ENCODE measurements at places on chromosomes 2 and 18.

- no peak for DNase-seq
Measured at GRCh38 chr2:196466581-196466980, 172.9 kb upstream of the CCDC150 start.

GRCh38 chr2:112054847-112055729, at the start of gene TMEM87B:
TMEM87B (plus strand) TSS chr2:112055269; CDS start chr2:112055592, 323 bp downstream.
- DNase-seq = peak; percentile 98

DNA sequence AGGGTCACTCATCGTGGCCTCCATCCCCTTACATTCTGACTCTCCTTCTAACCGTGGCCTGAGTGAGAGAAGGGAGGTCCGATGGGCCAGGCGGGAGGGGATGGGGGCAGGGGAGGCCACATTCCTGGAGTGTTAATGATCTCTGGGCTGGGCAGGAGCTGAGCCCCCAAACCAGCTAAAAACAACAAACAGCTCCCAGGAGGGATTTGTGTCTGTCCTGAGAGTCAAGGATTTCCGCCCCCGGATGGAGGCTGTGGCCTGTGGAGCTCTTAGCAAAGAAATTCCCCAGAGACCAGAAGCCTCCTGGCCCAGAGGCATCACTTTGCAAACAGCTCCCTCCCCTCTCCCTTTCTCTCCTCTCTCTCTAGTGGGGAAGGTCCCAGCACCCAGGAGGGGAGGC, 23.5 kb downstream of the EMX1 start:
- DNase-seq = no peak

GRCh38 chr2:150476286-150476685, 11.2 kb downstream of the RND3 start:
- DNase-seq = no peak

- no peak for DNase-seq
Measured at GRCh38 chr2:15155959-15156574, 405.1 kb downstream of the NBAS start.

- DNase-seq = no peak
Measured at GRCh38 chr2:10252661-10253060, 50.0 kb upstream of the HPCAL1 start.

GRCh38 chr2:98465456-98466226, 21.0 kb downstream of the INPP4A start:
- peak; percentile 59 for DNase-seq

- no peak for DNase-seq
Measured at GRCh38 chr2:178882666-178883440, 75.6 kb upstream of the TTN start.

DNA sequence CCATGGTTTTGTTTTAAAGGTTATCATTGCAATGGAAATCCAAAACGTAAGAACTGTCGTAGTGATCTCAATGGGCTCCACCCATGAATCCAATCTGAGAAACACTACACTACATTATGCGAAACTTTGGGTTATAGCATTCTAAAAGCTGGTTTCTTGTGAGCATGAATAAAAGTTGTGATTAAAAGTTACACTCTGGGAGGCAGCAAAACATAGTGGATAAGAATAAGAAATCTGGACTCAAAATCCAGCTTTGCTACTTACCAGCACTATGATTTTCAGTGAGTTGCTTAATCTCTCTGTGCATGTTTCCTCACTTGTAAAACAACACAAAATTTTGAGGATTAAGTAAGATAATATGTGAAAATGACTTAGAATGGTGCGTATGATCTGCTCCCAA, 25.7 kb upstream of the THOC1 start:
- DNase-seq = no peak

GRCh38 chr2:65922030-65922429, 489.6 kb upstream of the SPRED2 start:
- DNase-seq = no peak

GRCh38 chr18:38539371-38539770, 973.8 kb upstream of the CELF4 start:
- DNase-seq = no peak

DNA sequence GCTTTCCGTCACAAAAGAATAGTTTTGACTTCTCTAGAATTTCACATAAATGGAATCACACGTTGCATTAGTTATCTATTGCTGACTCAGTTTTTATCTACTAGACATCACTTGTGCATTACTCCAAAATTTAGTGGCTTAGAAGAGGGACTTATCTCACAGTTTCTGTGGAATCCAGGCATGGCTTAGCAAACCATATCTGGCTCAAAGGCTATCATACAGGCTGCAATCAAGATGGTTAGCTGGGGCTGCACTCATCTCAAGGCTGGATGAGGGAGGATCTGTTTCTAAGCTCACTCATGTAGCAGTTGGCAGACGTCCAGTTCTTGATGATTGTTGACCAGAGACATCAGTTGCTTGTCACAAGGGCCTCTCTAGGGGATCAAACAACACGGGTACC, 6.6 kb upstream of the DSC3 start:
- DNase-seq = no peak

DNA sequence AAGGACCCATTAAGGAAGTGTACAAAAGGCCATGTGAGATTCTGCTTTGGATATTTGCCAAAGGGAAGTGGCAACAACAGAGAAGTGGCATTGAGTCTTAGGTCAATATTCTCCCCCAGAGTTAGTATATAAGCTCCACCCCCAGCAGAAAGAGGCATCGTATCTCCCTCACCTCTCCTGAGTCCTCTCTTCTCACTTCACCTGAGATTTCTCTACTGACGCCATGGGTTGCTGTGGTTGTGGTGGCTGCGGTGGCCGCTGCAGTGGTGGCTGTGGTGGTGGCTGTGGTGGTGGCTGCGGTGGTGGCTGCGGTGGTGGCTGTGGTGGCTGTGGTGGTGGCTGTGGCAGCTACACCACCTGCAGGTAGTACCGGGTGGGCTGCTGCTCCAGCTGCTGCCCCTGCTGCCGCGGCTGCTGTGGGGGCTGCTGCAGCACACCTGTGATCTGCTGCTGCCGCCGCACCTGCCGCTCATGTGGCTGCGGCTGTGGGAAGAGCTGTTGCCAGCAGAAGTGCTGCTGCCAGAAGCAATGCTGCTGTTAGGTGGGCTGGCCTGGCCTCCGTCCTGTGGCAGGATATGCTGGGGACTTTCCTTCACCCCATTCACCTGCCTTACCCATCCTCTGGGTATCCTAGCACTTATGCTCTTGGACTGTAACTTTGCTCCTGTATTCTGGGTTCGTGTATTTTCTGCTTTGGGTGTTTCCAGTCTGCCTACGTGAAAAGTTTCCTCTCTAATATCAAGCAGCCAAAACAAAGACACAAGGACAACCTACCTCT, 5.9 kb downstream of the SCYGR3 start:
- no peak for DNase-seq

- no peak for DNase-seq
Measured at GRCh38 chr2:203040966-203041521, 26.4 kb downstream of the NBEAL1 start.

DNA sequence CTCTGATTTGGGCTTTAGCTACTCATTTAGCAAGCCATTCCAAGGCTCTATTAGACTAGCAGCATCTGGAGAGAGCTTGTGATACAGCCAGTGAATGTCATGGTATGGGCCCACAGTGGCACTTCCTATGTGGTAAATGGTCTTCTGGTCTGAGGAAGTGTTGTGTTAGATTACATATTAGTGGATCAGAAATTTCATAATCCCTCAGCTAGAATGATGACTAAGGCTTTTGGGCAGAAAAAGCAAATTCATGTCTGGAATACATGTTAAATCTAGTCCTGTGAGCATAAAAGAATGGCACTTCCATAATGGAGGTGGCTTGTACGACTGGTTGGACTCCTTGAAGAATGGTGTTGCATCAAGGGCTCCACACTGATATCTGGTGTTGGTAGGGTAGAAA, 436.8 kb upstream of the CWC22 start:
- DNase-seq = no peak

DNA sequence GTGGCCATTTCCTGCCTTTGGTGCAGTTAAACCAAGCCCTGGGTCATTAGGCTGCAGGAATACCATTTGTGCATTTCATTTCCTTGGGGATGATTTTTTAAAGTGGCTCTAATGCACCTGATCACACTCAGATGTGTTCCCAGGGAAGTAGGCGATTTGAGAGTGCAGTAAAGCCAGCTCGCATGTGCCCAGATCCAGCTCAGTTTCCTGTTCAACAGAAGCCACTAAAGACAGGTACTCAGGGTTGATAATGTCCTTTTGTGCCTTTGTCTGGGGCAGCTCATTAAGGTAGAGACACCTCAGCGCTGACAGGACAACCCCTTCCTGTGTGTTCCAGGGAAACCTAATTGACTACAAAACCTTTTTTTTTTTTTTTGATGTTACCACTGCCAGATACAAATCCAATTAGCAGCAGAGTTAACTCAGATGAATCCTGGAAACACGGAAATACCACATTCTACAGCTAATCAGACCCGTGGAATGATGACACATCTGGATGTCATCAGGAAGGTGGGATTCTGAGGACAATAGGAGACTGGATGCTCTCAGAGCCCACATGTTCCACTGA, 15.2 kb upstream of the CHRNA1 start:
- no peak for DNase-seq

- no peak for DNase-seq
Measured at GRCh38 chr2:111148925-111149324, 28.2 kb downstream of the BCL2L11 start.

GRCh38 chr2:49928551-49928950, 774.2 kb upstream of the FSHR start:
- DNase-seq = no peak

- no peak for DNase-seq
Measured at GRCh38 chr2:32947076-32947483, 327 bp downstream of the LTBP1 start.

GRCh38 chr2:169569948-169570347, 3.7 kb downstream of the FASTKD1 start:
- DNase-seq = no peak

GRCh38 chr2:168256448-168256847, 9.1 kb upstream of the STK39 start:
- DNase-seq = no peak

GRCh38 chr2:171745806-171746205, 58.5 kb downstream of the DYNC1I2 start:
- DNase-seq = no peak

GRCh38 chr18:74266161-74266560, 25.6 kb downstream of the CYB5A start:
- no peak for DNase-seq

DNA sequence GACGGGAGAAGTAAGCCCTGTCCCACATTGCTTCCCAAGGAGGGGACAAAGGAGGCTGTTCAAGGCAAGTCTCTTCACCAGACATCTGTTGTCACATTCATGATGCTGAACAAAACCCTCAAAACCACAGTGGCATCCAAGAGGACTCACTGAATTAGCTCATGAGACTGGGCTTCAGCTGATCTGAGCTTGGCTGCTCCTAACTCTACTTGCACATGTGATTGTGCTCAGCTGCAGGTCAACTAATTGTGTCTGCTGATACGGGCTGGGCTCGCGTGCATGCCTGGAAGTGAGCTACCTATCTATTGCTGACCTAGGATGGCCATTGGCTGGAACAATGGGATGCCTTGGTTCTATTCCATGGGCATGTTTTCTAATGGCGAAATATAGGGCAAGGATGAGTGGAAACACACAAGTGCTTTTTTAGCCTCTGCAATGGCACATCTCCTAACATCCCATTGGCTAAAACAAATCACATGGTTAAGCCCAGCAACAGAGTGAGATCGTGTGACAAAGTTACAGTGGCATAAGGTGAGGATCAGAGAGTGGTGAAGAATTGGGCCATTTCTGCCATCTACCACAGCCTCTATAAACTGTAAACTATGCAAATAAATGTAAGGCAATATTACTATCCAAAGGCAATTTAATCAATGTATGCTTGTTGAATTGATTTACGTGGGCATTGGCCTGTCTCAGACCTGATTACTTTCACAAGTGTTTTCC, 52.9 kb upstream of the CAPN13 start:
- DNase-seq = no peak

GRCh38 chr2:222423632-222424275, 589 bp upstream of the SGPP2 start:
- DNase-seq = no peak

DNA sequence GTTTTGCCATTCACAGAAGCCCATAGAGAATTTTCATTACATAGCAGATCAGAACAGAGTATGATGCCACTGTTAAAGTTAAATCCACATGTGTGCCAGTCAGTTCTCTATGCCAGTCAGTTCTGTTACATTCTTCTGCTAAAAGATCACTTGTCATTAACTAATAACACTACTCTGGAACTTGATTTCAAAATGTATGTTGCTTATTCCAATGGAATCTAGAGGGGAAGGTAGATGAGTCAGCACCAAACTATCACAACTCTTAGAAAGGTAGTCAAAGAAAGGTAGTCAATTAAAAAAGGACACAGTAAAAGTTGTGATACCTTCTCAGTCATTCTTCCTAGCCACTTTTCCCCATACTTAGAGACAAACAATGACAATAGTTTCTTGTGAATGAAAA, 1214.4 kb downstream of the LRP1B start:
- DNase-seq = no peak

GRCh38 chr2:111072220-111072871, 48.4 kb upstream of the BCL2L11 start:
- DNase-seq = no peak

GRCh38 chr2:29270701-29271121, 155.5 kb downstream of the CLIP4 start:
- DNase-seq = no peak

- DNase-seq = no peak
Measured at GRCh38 chr18:39793609-39794008, 2161.4 kb upstream of the PIK3C3 start.

GRCh38 chr2:173720306-173720705, 244.9 kb downstream of the SP3 start:
- no peak for DNase-seq

- DNase-seq = no peak
Measured at GRCh38 chr18:8324343-8325065, 284.7 kb upstream of the RAB12 start.

DNA sequence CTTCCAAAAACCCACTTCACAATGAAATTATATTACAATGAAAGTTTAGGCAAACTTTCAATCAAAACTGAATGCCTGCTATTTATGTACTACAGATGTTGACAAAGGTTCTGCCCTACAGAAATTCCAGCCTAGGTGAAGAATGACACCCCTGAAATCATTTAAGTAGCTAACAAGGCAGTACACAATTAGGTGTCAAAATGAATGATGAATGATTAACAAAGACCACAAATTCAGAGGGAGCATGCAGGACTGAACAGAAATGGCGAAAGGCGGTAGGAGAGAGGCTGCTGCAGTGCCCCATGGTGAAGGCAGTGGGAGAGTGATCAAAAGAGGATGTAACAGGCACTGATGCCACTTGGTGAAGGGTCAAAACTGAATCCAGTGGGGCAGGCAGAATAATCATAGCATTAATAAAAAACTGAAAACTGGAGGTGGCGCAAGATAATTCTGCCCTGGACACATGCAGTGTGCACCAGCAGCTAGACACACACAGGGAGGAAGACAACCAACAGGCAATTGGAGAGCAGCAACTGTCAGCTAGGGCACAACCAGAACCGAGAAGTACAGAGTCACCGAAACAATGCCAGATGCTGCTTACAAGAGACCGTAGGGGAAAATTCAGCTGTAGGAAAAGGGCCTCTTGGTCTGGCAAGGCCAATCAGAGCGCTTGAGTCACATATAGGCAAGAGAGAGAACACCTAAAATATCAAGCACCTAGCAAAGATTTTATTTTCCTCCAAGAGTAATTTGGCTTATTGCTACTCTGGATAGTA, 4.5 kb downstream of the TMEM131 start:
- DNase-seq = no peak
